Kidney epithelial cell (primary cell): ENCODE measurements at places on chromosomes 7 and 10.
A peak's percentile ranks its signal among the peaks of the same experiment; 100 is the strongest.

GRCh38 chr10:122307669-122308416 lies 36.7 kb downstream of the BTBD16 start:
- peak; percentile 91 for DNase-seq

DNA sequence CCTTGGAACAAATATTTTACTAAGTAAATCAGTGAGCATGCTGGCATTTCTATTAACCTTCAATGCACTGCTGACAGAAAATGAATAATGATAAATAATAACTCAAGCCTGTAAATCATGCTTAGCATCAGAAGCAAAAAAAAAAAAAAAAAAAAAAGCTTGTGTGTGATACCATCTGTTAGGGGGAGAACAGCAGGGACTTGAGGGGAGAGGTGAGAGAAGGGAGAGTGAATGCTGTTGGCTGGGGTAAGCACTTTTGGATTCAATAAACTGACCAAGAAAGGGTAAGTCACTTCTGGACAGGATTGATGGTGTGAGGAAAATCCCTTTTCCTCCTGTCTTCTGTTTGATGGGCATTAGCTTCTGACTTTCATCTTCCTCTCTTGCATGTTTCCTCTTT lies 996.4 kb downstream of the KCNMA1 start:
- DNase-seq, result no peak

DNA sequence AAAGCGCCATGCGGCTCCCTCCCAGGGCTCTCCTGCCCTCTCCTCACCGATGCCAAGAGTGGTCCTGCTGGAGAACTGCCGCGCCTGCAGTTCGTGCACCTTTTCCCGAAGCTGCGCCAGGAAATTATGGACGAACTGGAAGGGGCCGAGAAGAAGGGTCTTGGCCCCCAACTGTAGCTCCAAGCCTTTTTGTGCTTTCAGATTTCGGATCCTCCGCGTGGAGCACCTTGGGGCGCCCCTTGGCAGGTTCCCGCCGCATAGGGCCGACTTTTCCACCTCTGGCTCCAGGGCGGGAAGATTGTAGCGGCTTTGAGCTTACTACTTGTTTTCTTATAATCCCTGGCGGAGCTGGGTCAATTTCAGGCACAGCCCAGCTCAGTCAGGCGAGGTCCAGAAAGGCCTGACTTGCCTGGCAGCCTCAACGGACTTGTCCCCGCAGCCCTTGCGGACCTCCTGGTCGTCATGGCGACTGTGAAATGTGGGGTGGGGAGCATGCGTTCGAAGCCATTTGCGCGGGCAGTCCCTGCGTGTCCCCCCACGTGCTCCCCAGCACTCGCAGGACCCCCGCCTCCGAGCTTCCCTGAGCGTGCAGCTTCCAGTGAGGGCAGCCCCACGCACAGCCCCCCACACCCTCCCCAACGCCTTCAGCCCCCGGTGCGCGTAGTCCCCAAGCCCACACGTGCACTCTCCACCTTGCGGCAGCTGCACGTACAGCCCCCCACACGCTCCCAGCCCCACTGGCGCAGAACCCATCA lies 129.9 kb downstream of the KBTBD2 start:
- no peak for DNase-seq

DNA sequence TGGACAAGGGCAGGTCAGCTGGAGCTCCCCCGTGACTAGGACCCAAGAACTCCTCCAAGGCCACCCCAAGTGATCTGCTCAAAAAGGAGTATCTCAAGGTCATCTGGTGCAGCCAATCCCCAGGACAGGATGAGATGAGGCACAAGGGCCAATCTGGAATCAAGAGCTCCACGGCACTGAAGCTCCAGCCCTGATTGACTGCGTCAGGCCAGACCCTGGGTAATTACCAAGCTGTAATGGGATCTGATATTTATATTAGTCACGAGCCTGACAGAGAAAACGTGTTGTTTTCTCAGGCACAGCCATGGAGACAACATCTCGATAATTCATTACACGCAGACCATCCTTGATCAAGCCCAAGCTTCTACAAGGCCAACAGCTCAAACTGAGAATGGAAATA lies 4.2 kb downstream of the KCNMA1 start:
- DNase-seq, result no peak

DNA sequence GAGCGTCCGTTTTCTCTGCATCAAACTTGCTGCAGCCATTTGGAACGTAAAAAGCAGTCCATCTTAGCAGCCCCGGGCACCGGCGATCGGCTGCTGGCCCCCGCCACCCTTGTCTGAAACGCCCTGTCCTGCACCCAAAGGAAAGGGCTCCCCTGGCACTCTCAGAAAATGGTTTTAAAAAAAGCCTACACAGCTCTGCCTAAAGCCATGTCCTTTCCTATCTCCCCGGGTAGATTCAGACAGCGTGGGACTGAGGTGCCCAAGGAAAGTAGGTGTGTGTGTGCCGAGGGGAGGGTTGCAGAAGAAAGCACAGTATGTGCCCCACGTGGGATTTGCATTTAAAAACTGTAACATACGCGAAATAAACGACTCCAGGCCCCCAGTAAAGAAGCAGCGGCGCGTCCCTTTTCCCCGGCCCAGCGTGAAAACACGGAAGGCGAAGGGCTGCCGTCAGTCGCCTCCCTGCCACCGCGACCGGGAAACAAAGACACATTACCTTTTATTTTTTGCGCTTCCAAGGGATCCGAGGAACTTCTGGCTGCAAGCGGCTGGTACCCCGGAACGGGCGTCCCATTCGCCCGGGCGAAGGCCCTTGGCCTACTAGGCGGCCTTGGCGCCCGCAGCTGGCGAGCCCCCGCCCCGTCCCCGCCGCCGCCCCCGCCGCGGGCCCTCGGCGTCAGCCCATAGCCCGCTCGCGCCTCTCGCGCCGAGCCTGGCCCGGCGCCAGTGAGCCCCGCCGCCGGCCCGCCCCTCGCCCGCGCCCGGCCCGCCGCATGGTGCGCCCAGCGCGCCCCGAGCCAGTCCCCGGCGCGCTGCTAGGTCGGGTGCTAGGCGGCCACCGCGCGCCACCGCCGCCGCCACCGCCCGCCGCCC lies 304.6 kb downstream of the PRPF18 start:
- no peak for DNase-seq

DNA sequence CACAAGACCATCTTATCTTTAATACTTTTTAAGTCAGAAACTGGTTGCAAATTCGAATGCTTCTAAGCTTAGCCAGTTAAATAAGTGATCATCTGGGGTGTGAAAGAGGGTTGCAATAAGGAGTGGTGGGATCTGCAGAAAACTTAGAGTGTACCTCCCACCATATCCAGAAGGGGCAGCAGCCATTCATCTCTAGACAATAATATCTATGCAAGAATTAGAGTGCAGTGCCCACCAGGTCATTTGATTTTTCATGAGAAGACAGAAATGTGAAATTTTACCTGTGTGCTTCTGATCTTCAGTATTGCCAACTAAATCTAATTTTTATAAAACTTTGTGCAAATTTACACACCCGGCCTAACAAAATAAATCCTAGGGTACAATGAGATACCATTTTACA lies 127.2 kb upstream of the SP4 start:
- DNase-seq, result no peak

DNA sequence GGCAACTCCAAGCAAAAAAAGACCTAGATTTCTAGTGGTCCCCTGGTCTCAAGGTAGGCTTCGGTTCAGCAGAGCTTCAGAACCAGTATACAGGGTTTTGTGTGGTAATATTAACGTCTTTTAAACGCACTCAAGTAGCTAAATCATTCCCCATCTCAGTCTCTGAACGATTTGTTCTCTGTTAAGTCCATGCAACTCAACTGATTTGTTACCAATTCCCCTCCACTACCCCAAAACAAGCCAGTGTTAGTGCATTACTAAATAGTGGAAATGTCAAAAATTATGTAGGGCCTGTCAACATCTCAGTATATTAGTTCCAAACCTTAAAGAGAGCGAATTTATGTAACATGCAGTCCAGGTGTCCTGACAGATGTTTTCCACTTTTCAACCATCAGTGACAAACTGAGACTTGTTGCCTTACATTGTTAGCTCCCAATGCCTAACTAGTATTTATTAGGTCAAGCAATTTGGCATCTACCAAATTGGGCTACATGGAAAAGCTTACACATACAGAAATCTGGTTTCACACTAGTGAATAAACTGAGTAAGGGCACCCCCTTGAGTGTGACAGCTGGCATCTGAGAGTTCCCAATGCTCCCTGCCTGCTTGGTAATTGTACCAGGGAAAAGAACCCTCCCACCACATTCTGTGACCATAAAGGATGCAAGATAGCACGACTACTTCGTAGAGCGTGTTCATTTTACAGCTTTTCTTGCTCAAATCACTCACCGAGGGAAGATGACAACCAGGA lies 12.2 kb downstream of the HNRNPA2B1 start:
- no peak for DNase-seq

- DNase-seq, result no peak
Observed at GRCh38 chr10:27504808-27505460, 830 bp downstream of the RAB18 start.

DNA sequence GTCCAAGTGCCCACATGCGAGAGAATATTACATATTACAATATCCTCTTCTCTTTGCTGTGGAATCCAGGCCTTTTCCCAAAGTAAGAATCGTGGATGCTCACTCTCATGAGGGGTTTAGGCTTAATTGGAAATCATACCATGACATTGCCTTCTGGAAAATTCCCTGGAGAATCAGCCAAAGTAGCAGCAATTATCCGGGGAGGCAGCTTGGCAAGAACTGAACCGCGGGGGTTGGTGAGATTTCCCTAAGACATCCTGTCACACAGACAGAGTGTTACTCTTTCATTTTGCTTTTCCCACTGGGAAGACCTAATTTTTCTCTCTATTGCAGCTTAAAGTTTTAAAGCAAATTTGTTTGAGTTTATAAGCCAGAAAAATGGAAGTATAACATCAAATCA lies 463.6 kb upstream of the DPP6 start:
- no peak for DNase-seq

DNA sequence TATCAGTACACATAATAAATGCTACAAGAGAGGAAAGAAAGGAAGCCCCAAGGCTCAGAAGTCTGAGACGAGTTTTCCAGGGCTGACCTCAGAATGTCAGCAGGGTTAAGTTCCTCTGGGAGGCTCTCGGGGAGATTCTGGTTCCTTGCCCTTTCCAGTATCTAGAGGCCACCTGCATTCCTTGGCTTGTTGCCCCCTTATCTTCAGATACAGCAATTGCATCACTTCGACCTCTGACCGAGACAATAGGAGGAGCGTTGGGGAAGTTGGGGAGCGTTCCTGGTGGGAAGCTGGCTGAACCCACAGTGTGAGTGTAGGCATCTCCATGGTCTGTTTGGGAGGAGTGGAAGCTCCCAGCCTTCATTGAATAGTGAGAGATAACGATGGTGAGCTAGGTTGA lies 72.0 kb upstream of the MTPN start:
- DNase-seq, result no peak

DNA sequence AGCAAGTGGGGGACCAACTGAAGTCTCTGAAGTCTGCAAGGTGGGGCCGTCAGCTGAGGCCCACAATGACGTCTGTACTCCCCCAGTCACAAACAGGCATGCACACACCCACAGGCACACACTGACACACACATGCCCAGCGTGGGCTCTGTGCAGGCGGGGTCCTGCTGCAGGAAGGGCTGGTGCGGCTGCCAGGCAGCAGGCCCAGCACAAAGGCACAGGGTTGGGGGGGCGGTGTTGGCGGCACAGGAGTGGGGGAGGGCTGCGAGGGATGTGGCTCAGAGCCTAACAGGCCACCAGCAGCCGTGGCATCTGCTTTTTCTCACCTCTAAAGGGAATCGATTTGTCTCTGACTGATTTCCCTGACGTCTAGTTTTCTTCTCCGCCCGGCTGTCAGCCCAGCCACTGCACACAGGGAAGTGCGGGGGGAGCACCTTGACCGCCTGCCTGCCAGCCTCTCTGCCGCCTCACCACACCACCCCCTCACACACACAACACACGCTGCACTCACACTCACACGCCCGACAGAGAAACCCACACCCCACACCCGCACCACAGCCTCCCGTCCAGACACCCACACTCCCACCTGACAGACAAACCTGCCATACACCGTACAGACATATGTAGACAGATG lies 43.5 kb upstream of the ZMIZ1 start:
- DNase-seq, result no peak

DNA sequence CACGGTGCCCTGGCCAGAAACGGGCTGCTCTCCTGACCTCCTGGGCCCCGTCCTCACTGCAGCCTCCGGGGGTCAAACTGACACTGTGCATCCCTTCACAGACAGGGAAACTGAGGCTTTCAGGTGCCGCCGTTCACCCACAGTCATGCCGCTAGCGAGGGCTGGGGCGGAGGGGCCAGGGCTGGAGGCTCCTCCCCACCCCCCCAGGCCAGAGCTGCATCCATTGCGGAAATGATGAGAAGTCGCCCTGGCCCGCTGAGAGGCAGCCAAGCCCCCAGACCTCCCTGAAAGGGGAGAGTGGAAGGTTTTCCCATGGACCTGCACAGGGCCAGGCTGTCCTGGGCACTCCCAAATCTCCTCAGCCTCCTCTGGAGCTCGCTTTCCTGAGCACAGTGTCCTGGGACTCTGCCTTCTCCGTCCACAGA lies 16.5 kb upstream of the INPP5A start:
- no peak for DNase-seq

DNA sequence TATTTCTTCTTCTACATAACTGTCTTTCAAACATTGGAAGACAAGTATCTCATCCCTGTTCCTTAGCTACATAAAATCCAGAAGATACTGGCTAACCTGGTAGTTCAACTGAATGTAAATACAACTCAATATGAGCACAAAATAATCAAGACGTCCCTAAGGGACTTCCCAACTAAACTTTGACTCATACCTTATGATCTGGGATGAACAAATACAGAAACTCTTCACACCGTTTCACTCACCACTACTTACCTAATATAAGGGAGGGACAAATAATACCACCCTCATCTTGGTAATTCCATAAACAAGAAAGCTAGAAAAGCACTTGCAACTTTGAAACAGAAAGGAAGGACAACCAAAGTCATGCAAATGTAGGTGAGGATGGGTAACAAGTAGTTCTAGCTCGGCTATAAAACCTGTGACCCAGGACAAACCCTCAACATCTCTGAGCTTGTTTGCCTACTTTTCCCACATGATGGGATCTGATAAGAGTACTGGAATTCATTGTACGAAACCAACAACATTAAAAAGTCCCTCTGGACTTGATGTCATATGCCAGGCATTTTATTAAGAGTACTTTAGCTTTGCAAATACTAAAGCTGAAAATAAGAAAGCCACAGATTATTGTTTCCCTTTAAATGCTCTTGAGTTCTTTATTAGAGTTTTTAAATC lies 121.9 kb downstream of the STRA8 start:
- no peak for DNase-seq

GRCh38 chr7:45459476-45459875 lies 114.7 kb upstream of the ADCY1 start:
- DNase-seq, result no peak

GRCh38 chr10:103153302-103154197 lies 39.5 kb downstream of the NT5C2 start:
- DNase-seq, result no peak

GRCh38 chr7:138238734-138239659 lies 162.7 kb downstream of the AKR1D1 start:
- no peak for DNase-seq

- DNase-seq, result no peak
Observed at GRCh38 chr7:100170101-100170897, 1.9 kb upstream of the GAL3ST4 start.

GRCh38 chr7:116445447-116446211 lies 53.9 kb upstream of the CAV2 start:
- DNase-seq, result no peak
